ENCODE measurements at places on chromosomes 3 and 15. TPM values are rescaled to one million over a fixed set of nuclear protein-coding genes. Genes with fewer than 3 reads are reported as not detected.

KBTBD13 gene
- not detected for total RNA-seq

DNA sequence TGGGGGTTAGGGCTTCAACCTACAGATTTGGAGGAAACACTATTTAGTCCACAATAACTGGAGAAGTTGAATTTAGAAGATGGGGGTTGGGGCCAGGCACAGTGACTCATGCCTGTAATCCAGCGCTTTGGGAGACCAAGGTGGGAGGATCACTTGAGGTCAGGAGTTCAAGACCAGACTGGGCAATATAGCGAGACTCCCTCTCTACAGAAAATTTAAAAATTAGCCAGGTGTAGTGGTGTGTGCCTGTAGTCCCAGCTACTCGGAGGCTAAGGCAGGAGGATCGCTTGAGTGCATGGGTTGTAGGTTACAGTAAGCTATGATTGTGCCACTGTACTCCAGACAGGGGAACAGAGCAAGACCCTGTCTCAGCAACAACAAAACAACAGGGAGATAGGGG is 5.0 kb upstream of the DYNLT2B start:
- no peaks in the 10 kb centered on the region for H3K36me3 ChIP-seq
- no peak overlapping the region for H3K4me3 ChIP-seq
- no peaks in the 10 kb centered on the region for H3K4me1 ChIP-seq
- DNase-seq = no peak
- no peak overlapping the region for H3K27ac ChIP-seq

DNA sequence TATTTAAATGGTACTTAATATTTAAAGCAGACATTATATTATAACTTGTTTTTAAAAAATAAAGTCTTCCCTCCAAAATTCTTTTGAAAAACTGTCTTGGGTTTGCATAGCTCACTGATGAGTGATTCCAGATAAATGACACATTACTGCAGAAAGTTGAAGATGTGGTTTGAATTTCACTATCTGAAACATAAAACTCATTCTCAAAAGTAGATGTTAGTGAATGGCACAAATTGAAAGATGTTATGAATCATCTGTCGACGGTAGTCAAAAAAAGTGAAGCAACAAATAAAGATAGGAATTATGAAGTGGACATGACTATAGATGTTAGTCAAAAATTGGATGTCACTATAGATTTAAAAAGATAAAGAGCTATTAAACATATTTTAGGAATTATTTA is 280.5 kb downstream of the GAP43 start:
- H3K4me3 ChIP-seq = no peak overlapping the region
- H3K36me3 ChIP-seq = no peaks in the 10 kb centered on the region
- no peaks in the 10 kb centered on the region for H3K27me3 ChIP-seq
- H3K4me1 ChIP-seq = no peaks in the 10 kb centered on the region
- DNase-seq = no peak
- H3K27ac ChIP-seq = no peak overlapping the region

- H3K27ac ChIP-seq = peak overlapping the region; percentile 70
- no peak for DNase-seq
- H3K36me3 ChIP-seq = no peaks in the 10 kb centered on the region
- H3K4me3 ChIP-seq = no peak overlapping the region
- no peaks in the 10 kb centered on the region for H3K27me3 ChIP-seq
Measured at GRCh38 chr3:27591312-27592210, 107.4 kb upstream of the SLC4A7 start.

DNA sequence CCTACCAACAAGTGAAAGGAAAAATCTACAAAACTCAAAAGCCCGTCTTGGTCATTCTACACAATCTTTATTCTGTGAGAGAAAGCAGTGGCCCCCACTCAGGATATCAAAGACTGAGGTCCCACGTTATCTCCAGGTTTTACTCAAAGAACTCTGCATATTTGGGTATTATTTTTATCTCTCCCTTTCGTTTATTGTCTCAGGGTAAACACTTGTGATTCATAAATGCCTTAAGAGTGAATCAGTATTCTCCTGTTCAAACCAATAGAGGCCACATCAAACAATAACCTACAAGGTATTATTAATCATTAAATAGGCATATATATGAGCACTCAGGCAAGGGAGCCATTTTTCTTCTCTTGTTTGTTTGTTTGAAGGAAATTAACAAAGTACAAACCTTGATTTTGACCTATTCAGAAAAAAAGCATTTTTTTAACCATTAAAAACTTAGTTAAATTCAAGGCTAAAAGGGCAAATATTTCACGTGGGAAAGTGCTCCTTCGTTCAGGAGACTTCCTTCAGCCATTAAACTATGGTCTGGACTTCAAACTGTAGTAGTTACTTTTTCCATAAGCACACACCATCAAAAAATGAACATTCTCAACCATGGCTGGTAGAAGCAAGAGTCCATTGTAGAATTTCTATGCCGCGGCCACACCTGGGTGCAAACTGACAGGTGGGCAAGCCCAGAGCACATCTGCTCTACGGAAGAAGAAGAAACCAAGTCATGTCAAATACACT is 13.9 kb upstream of the HES1 start:
- H3K4me3 ChIP-seq = no peak overlapping the region
- H3K4me1 ChIP-seq = no peaks in the 10 kb centered on the region
- DNase-seq = no peak
- no peak overlapping the region for H3K27ac ChIP-seq

DNA sequence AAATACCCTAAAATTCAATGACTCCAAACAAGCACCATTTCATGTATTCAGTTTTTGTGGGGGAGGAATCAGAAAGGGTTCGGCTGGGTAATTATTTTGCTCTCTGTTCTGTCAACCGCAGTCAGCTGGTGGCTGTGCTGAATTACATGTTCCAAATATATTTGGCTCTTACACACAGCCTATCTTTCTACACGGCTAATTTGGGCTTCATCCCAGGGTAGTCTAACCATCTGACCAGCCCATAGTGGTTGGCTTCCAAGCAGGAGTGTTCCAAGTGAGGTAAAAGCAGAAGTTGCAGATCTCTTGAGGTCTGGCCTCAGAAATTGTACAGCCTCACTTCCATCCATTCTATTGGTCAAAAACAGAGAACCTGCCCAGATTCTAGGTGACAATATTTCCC is 760.8 kb upstream of the SEMA6D start:
- no peak for DNase-seq
- no peak overlapping the region for H3K4me3 ChIP-seq

GRCh38 chr3:150582620-150583019 is 20.5 kb upstream of the SELENOT start:
- DNase-seq = no peak
- H3K4me3 ChIP-seq = no peak overlapping the region
- H3K36me3 ChIP-seq = no peaks in the 10 kb centered on the region
- H3K4me1 ChIP-seq = no peaks in the 10 kb centered on the region
- no peaks in the 10 kb centered on the region for H3K27me3 ChIP-seq
- H3K27ac ChIP-seq = no peak overlapping the region

All from sigmoid colon (tissue), 7 donors.